Hematopoietic multipotent progenitor cell treated with erythropoietin and hydrocortisone succinate and interleukin-3 and kit ligand, for 15 days (in vitro differentiated cells): ENCODE measurements at places on chromosomes 2 and 18.

DNA sequence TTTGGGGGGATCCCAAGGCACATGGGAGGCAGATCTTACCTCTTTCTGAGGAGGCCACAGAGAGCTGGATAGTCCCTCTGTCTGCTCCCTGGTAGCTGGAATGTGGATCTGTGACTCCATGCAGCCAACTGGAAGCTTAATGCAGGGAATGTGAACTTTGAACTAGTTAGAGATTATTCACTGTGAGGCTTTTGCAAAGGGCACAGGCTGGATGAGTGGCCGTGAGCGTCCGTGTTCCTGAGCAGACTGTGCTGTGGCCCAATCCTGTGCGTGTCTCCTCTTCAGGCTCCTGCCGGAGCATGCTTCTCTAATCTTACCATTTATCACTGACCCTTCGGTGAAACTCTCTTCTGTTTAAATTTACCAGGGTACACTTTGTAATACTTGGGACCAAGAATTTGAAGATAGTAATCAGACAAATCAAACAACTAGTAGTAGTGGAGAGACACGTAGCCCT, 187.6 kb downstream of the PTPRM start:
- DNase-seq = no peak

DNA sequence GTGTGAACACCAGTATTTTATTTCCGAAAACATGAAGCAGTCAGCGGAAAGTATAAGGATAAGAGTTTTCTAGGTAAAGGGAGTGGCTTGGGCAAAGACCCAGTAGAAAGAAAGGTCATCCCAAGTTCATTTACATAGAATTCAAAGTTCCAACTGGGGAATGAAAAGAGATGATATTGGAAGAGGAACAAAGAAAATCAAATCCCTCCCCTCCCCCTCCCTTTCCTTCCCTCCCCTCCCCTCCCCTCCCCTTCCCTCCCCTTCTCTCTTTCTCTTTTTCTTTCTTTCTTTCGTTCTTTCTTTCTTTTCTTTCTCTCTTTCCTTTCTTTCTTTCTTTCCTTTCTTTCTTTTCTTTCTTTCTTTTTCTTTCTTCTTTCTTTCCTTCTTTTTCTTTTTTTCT, 675.7 kb upstream of the NRXN1 start:
- no peak for DNase-seq

GRCh38 chr2:45688479-45689298, 37.2 kb downstream of the PRKCE start:
- DNase-seq = no peak

GRCh38 chr18:32902568-32903330, 129.9 kb upstream of the KLHL14 start:
- DNase-seq = no peak

GRCh38 chr2:183605440-183605839, 481.2 kb downstream of the NUP35 start:
- DNase-seq = no peak

GRCh38 chr18:48126240-48126639, 195.8 kb upstream of the SMAD2 start:
- no peak for DNase-seq

GRCh38 chr2:125852364-125852763, 803.6 kb upstream of the GYPC start:
- DNase-seq = no peak

GRCh38 chr2:137183206-137183898, 418.0 kb downstream of the THSD7B start:
- no peak for DNase-seq

DNA sequence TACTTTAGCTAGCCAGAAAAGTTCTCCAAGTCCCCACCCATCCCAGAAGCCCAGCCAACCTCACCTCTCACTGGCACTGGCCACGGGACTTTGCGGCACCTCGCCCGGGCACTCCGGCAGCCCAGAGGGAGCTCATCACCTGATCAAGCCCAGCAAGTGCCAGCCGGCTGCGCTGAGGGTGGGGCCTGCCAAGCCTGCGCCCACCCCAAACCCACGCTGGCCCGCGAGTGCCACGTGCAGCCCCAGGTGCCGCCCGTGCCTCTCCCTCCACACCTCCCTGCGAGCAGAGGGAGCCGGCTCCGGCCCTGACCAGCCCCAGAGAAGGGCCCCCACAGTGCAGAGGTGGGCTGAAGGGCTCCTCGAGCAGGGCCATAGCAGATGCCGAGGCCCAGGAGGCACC, 585.0 kb upstream of the HS6ST1 start:
- DNase-seq = no peak

- DNase-seq = no peak
Measured at GRCh38 chr2:11635141-11635540, 34.9 kb downstream of the NTSR2 start.

DNA sequence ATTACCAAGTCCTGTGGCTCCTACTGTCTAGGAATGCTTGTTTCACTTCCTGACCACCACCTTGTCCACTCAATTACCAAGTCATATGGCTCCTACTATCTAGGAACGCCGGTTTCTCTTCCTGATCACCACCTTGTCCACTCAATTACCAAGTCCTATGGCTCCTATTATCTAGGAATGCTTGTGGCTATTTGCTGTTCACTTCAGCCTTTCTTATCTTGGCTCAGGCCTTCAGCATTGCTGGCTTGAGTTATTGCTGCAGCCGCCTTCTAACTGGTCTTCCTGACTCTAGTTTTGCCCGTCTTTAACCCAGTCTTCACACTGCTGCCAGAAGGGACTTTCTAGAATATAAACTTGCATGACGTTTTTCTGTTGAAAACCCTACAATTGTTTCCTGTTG, 82.5 kb upstream of the GAREM1 start:
- no peak for DNase-seq

DNA sequence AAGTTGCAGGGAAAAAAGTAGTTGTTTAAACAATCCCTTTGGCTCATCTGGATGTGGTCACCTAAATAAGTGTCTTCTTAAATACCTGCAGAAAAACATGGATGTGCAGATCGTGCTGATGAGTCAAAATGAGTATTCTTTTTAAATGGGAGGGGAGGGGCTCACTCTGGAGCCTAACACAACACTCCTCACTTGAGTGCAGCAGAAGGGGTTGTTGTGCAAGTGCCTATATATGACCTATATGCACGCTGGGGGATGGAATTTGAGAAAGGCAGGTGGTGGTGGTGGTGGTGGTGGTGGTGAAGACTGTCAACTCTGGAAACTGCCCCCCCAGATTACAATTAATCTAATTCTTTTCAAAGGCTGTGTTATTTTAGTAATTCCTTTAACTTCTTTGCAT, 77.9 kb upstream of the FAM124B start:
- DNase-seq = no peak

- no peak for DNase-seq
Measured at GRCh38 chr2:33441235-33441810, 35.1 kb upstream of the RASGRP3 start.

- no peak for DNase-seq
Measured at GRCh38 chr18:7464245-7464966, 102.7 kb upstream of the PTPRM start.

DNA sequence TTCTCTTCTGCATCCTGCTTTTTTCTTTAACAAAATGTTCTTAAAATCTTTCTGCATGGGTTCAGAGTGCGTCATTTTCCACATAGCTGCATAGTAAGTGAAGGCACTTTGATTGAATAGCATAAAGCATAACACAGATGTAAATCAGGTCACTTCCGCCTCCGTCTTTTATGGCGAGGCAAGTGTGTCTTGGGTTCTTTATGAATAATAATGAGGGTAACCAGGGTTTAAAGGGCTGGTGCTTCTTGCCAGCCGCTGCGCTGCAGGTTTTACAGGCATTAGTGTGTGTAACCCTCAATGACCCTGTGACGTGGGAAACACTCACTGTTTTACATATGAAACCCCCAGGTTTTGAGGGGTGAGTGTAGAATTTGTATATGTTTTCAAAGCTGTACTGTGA, 164.2 kb downstream of the MYT1L start:
- DNase-seq = no peak

GRCh38 chr2:151914989-151915628, 86.9 kb upstream of the ARL5A start:
- no peak for DNase-seq

DNA sequence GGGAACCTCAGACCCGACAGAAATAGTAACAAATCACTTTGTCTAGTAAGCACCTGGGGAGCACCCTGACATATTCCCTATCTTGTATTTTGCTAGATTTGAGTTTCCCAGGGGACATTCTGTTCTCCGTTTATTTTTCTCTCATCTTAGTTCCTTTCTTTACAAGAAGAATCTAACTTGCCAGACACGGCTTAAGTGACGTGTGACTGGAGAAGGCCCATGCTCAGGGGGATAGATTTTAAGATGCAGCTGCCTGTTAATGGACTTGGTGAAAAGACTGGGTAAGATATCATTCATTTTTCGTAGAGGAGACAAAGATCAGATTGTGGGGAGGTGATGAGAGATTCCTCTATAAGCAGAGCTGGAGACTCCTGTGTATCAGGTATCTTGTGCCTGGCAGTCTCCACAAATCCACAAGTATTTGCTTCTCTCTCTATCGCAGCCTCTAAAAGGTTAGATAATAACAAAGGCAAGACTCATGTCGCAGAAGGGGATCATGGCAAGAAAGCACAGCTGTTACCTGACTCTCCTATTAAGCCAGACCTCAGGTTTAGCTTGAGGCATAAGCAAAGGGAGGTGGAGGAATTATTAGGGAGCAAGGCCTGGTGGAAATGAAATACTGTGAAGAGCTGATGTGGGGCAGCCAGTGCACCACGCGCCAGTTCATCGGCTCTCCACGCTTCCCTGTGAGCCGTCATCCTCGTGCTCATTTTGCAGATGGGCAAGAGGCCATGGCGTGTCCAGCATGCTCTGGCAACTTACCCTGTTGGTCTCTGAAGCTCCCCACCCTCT, 347.2 kb upstream of the TNP1 start:
- no peak for DNase-seq

DNA sequence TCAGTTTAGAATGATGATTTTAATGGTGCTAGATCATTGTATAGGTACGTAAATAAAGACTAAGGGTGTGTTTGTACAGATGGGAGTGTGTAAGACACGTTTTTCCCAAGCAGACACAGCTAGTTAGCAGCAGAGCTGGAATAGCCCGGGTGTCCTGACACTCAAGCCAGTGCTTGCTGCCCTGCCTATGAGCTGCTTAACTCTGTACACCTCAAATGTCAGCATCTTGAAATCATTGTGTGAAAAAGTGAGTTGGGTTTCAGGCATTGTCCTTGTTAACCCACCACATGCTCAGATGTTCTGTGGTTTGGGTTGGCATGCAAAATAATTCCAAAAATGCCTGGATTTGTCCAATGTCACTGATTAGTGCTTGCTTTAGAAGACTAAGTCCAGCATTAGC, 13.0 kb upstream of the TET3 start:
- DNase-seq = no peak

DNA sequence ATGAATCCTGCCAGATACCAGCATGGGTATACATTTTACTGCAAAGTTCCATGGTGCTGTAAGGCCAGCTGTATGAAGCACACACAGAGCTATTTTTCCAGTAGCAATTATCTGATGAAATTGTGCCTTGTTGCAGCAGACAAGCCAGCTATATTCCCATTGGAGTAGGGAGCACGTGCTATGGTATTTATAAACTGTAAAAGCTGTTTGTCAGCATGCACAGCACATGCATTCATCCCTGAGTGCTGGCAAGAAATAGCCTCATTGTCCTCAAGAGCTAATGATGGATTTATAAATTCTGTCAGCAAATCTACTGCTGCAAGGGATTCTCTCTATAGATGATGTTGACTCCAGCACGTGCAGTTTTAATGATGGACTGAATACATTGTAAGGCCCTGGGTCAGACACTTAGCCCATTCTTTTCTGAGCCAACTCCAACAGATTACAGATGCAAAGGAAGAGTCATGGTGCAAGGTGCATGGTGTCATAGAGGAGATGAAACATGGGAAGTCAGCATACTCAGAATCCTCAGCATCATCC, 61.7 kb downstream of the KCNS3 start:
- DNase-seq = no peak

- no peak for DNase-seq
Measured at GRCh38 chr2:160842286-160842685, 317.9 kb upstream of the TANK start.

GRCh38 chr2:166750624-166751023, 137.7 kb upstream of the XIRP2 start:
- no peak for DNase-seq

- DNase-seq = no peak
Measured at GRCh38 chr2:233980955-233981561, 63.9 kb downstream of the TRPM8 start.

DNA sequence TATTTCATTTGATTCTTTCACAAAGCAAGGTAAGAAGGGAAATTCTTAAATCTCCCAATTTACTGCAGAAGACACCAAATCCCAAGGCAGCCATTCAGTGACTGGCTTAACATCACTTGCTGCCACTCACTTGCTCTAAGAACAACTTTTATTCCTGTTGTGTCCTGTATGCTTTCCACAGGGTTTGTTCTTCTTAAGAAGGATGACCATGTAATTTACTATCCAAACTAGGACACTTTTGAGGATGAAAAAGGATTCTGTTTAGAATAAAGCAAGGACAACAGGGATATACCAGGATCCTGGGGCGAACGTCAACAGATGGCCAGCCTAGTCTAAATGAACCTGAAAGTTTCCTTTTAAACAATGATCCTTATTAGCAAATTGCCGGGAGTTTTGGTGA, 34.8 kb downstream of the RIT2 start:
- DNase-seq = no peak

DNA sequence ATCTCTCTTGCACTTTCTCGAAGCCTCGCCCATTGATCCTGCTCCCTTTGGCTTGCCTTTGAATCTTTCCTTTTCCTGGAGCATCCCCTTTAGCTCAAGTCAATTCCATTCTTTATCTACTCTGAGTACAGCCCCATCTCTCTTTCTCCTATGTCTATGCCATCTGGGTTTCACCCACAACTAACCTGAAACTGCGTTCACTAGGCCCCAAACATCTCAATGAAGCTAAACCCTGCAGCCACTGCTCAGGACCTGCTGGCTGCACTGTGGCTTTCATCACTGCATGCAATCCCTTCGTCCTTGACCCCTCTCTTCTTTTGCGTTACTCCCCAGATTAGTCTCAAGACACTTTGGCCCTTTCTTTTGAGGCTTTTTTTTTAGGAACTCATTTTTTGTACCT, 81.6 kb upstream of the CYRIA start:
- no peak for DNase-seq

- no peak for DNase-seq
Measured at GRCh38 chr2:167424803-167425755, 536.8 kb downstream of the XIRP2 start.

GRCh38 chr18:50579061-50579774, 19.3 kb downstream of the MAPK4 start:
- DNase-seq = no peak

- peak; percentile 45 for DNase-seq
Measured at GRCh38 chr2:73984203-73984921, at the start of gene TET3. Gene TET3 (plus strand): TSS chr2:73984910. CDS start chr2:73986404, 1,494 bp downstream.

- DNase-seq = peak; percentile 25
Measured at GRCh38 chr2:216006164-216006663, 7.1 kb downstream of the MREG start.

GRCh38 chr2:64420677-64421076, 33.3 kb upstream of the LGALSL start:
- no peak for DNase-seq

GRCh38 chr2:78963881-78964280, 61.6 kb upstream of the REG3G start:
- no peak for DNase-seq

- no peak for DNase-seq
Measured at GRCh38 chr2:51324051-51324450, 292.1 kb upstream of the NRXN1 start.
